ENCODE measurements at places on chromosomes 3 and 15. TPM values are rescaled to one million over a fixed set of nuclear protein-coding genes. Genes with fewer than 3 reads are reported as not detected.

Gene CHRM5
- total RNA-seq = under 0.01 TPM

Gene FAM107A
- total RNA-seq = 0.16 TPM

Gene UBAP1L
- total RNA-seq = 0.95 TPM

Gene BNC1
- 4.3 TPM for total RNA-seq

Gene SPRED1
- total RNA-seq = 50.1 TPM

Gene SUMF1
- 60.7 TPM for total RNA-seq

Gene GLDN
- total RNA-seq = 90.2 TPM

Gene ADAMTSL3
- 0.32 TPM for total RNA-seq

Gene RYR3
- total RNA-seq = under 0.01 TPM

Gene GHRL
- not detected for total RNA-seq

Gene NOX5
- 1.8 TPM for total RNA-seq

Gene SELENOK
- total RNA-seq = 16.1 TPM

Gene CDCP1
- 5.5 TPM for total RNA-seq

Data from bronchial smooth muscle cell (primary cell).